Stomach (tissue), 19 donors: ENCODE measurements at places on chromosomes 5 and 9. TPM values are rescaled to one million over a fixed set of nuclear protein-coding genes. Genes with fewer than 3 reads are reported as not detected.

DNA sequence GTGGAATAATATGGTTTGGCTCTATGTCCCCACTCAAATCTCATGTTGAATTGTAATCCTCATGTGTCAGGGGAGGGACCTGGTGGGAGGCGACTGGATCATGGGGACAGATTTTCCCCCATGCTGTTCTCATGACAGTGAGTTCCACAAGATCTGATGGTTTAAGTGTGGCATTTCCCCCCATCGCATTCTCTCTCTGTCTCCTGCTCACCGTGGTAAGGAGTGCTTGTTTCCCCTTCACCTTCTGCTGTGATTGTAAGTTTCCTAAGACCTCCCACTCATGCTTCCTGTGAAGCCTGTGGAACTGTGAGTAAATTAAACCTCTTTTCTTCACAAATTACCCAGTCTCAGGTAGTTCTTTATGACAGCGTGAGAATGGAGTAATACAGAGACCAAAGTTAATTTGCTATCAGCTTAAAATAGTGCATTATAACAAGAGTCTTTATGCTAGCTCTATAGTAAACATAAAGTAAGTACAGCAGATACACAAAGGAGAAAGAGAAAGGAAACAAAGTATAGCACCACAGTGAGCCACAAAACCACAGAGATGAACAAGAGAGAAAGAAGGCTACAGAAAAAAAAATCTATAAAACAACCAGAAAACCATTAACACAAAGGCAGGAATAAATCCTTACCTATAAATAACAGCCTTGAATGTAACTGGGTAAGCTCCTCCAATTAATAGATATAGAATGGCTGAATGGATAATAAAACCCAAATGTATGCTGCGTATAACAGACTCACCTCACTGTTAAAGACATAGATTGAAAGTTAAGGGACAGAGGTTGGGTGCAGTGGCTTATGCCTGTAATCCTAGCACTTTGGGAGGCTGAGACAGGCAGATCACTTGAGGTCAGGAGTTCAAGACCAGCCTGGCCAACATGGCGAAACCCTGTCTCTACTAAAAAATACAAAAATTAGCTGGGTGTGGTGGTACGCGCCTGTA is 39.7 kb downstream of the RAPGEF6 start:
- DNase-seq: no peak

GRCh38 chr5:90022711-90023053 is 386.9 kb downstream of the CETN3 start:
- DNase-seq: peak; percentile 32

DNA sequence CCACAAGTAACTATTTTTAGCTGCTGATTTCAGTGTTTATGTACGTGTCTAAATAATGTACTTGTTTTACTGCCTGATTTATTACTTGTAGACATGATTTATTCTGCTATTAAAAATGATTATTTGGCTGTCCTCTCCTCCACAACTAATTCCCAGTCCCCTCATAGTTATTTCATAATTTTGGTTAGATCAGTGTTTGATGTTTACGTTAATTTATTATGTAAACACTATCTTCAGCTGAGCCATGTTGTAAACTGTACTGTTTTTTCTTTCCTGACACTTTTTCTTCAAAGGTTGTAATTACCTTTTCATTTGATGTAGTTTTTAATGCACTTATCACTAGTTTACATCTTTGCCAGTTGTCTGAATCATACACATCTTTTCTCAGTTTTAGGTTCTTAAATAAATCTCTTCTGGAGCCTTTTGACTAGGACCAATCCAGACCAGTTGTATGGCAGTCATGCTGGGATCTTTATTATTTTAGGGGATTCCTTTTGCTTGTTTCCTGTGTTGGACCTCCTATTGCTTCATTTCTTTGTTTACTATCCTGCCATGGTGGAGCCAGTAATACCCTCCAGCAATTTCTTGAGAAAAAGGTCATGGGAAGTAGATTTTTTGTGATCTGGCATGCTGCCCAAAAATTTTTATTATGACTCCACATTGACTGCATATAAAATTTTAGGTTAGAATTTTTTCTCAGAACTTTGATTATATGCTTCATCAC is 16.1 kb downstream of the AP3S1 start:
- DNase-seq: no peak

DNA sequence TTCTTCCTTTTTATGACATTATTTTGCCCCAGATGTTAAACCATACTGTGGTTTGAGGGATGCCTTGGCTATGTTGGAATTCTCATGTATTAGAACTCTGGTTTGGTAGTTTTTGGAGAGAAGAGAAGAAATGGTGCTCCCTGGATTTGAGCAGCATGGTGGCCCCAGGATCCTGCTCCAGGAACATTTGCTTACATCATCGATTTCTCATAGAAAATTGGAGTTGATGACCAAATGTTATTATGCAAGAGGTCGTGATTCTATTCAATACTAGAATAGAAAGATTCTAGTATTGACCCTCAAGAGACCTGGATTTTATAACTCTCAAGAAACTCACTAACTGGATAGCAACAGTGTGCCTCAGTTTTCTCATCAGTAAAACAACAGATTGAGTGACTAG is 77.5 kb upstream of the GNAQ start:
- DNase-seq: no peak

DNA sequence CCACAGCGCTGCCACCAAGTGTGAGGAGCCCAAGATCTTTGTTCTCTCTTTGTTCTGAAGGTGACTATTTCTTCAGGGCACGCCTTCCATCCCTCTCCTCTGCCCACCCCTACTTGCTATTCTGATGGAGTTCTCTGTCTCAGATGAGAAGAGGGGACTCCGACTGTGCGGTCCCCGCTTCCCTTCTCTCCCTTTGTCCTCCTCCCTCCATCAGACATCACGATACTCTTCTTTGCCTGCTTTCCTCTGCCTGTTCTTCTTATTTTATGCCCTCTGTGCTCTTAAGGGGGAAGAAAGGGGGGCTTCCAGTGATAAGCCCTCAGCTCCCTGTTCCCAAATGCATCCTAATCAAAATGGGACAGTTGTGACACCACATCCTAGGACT is 307.8 kb downstream of the RAB3C start:
- DNase-seq: no peak

GRCh38 chr5:60698336-60698735 is 1.6 kb downstream of the DEPDC1B start:
- no peak for DNase-seq

GRCh38 chr5:89253666-89254352 is 370.8 kb upstream of the MEF2C start:
- no peak for DNase-seq

GRCh38 chr5:79602889-79603288 is 9.4 kb upstream of the TENT2 start:
- DNase-seq: peak; percentile 66

Gene COL23A1
- polyA plus RNA-seq: 0.56 TPM

DNA sequence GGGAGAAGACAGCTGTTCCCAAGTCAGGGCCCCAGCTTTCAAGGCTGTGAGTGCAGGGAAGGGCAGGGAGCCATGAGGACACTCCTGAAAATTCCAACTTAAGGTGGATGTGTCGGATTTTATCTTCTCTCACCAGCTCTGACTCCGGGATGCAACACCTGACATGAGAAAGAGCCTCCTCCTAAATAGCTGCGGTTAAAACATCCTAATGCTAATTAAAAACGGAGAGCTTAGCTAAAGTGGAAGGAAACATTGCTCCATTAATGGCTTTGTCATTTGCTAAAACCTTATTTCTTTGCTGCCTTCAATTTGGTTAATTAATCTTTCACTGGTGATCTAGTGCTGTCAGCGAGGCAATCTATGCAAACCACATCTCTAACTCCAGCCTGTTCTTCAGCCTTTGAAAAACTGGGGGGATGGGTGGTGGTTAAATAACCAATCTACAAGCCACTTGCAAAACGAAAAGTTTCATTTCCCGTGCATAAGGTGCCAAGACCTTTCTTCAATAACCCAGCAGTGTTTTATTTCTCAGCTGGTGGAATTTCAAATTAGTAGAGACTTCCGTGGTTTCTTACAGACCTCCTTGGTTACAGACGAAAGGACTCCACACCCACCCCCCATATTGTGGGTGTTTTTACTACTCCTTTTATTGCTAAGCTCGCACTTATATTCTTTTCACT is 379.6 kb downstream of the MLLT3 start:
- no peak for DNase-seq

Gene ARRDC3
- 24.1 TPM for polyA plus RNA-seq

GRCh38 chr9:92429836-92430235 is 5.6 kb upstream of the OMD start:
- no peak for DNase-seq

Gene CDKN2B
- polyA plus RNA-seq: 8.6 TPM

DNA sequence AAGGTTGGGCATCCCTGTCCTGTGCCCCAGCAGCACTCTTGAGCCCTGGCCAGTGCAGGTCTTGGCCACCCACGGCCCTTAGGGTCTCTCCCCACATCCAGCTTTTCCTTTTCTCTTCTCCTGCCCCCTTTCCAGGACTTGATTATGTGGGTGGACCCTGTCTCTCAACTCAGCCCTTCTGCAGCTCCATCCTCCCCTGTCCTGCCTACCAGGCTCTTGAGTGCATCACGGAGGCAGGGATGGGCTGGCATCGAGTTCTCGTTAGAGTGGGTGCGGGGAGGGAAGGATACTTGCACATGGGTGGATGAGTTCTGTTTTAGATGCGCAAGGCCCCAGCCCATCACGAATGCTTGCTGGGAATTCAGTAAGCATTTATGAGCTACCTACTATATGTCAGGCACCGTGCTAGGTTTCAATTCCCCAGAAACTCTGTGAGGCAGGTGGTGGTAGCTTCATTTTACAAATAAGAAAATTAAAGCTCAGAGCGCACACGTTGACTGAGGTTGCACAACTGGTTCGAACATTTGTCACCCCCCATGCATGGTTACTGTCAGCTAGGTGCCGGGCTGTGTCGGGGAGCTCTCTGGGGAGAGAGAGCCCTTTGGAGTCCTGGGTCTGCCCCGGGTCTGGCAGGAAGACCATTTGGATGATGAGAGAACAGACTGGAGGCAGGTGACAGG is 144.6 kb upstream of the PITX1 start:
- no peak for DNase-seq

GRCh38 chr5:81859624-81860023 is 108.7 kb upstream of the SSBP2 start:
- DNase-seq: no peak

DNA sequence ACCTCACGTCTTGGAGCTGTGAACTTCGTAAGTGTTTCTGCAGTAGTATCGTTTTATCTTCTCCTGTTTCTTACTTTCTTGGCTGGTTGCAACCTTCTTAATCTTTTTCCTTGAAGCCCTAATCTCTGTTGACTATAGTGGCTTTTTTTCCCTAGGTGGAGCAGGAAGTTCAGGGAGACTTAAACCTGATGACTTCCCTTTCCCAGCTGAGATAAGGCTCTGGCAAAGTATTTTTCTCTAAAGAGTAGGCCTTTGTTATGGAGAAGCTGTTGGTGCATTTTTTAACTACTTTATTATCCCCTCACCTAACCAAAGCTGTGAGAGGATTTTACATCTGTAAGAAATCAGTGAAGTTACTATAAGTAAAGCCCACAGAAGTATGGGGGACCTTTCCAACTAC is 723.1 kb upstream of the RIOK2 start:
- DNase-seq: no peak

GRCh38 chr9:79642671-79643070 is 70.9 kb downstream of the TLE4 start:
- no peak for DNase-seq

Gene DOK3
- 2.4 TPM for polyA plus RNA-seq

DNA sequence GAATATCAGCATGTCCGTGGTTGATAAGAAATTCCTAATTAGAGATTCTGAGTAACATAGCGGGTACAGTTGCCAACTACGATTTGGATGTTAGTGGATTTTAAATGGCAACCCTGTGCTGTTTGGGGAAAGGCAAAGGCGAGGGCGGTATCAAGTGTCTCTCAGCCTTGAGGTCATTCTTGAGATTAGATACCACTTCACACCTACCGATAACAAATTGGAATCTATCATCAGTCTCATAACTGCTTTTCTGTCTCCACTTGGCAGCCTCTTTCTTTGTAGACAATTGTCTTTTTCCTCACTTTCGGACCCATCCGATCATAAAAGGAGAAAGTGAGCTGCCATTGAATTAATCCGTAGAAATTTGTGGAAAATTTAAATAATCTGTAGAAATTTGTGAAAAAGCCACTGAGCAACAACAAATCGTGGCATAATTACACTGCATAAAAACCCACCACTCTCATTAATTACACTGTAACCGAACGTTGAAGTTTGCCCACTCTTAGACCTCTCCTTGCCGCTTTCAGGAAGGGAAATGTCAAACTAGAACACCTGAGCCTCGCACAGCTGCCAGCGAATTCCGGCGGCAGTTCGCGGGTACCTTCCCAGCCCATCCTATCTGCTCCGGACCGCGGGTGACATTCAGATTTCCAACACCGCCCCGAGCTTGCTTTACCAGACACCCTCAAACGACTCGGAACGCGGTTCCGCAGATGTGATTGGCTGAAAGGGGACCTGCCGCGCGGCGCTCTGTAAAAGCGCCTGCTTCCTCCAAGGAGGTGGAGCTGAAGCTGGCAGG is 849 bp upstream of the RGMB start:
- DNase-seq: peak; percentile 92

Gene ADGRD2
- not detected for polyA plus RNA-seq

Gene GLRA1
- polyA plus RNA-seq: not detected

DNA sequence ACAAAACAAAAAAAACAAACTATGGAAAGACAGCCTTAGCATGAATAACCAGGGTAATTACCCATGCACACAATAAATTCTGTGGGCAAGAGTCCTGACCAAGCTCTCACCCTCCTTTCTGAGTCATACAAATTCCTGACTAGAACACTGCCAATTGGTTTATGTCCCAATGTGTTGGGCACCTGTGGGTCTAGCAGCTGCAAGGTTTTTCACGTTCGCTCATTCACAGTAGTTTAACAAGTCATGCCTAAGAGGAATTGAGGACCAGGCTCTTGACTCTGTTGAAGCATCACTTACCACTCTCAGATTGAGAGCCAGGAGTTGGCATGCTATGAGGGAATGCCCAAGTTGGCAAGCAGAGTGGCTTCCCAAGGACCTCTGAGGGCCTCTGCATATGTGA is 205.5 kb upstream of the SLC24A2 start:
- no peak for DNase-seq

Gene DMGDH
- 3.1 TPM for polyA plus RNA-seq

GRCh38 chr5:57777174-57777581 is 294.6 kb upstream of the ACTBL2 start:
- no peak for DNase-seq

- no peak for DNase-seq
Observed at GRCh38 chr9:29697011-29697410, 2123.7 kb upstream of the C9orf72 start.

GRCh38 chr9:112699230-112699629 is 18.7 kb downstream of the INIP start:
- DNase-seq: no peak

DNA sequence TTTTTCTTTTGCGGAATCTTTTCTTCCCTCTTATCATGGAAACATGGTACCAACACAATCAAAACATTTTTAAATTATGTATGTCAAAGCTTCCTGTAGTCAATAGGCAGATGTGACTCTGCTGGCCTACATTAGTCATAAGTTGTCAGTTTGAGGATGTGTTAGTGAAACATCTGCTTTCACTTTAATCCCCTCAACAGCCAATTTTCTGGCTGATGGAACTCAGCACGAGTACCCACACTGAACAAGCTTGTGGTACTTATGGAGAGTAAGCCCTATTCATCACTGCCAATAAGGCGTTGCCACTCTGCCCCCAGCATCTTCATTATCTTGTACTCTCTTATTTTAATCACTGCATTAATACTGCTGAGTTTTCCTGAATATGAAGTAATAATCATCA is 1034.4 kb downstream of the CDH9 start:
- DNase-seq: no peak
